Activated naive CD4-positive, alpha-beta T cell treated with anti-CD3 and anti-CD28 coated beads, Interleukin-2, amount 50 U/mL, for 16 hours (primary cell): ENCODE measurements at places on chromosomes 6 and 20.

GRCh38 chr6:113626475-113626874 lies 230.7 kb upstream of the MARCKS start:
- no peak for DNase-seq

- DNase-seq: no peak
These were observed 1.0 kb upstream of the XRN2 start for GRCh38 chr20:21301940-21302663.

DNA sequence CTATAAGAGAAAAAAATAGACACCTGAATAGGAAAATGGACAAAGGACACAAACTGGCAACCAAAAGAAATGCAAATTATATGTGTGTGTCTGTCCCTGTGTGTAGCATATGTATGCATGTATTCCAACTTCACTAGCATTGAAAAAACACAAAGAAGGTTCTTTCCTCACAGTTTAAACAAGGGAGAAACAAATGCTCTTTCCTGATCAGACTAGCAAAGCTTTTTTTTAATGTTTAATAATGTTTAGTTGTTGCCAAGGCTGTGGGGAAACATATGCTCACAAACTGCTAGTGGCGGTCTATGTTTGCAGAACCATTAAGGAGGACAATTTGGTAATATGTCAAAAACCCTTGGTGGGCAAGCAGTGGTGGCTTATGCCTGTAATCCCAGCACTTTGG lies 22.4 kb downstream of the SMLR1 start:
- no peak for DNase-seq

GRCh38 chr6:45439459-45439858 lies 61.7 kb upstream of the SUPT3H start:
- DNase-seq: no peak

- no peak for DNase-seq
These were observed 41.0 kb downstream of the STK35 start for GRCh38 chr20:2142649-2143048.

DNA sequence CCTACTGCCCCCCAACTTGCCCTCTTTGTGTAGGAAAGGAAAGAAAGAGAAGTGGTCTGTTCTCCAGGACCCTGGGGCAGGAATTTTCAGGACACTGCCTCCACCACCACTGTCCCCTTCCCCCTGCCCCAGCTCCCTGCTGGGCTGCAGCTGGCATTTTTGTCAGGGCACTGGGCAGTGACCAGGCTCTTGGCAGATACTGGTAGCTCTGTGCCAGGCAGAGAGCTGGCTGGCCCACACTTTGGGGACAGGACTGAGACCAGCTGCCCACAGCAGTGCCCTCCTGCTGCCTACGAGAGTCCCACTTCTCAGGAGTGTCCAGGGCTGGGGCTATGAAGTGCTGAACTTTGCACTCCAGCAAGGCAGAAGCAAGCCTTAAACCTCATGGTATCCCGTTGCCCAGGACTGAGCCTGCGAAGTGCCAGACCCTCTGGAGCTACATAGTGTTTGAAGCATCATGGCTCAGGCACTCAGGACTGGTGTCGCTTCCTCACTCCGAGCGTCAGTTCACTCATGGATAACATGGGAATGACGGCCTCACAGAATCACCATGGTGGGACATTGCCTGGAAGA lies 19.3 kb downstream of the SLC13A3 start:
- no peak for DNase-seq

- no peak for DNase-seq
These were observed 246.7 kb downstream of the FOXC1 start for GRCh38 chr6:1856381-1856780.

- no peak for DNase-seq
These were observed 25.2 kb upstream of the TLDC2 start for GRCh38 chr20:36850759-36851158.

DNA sequence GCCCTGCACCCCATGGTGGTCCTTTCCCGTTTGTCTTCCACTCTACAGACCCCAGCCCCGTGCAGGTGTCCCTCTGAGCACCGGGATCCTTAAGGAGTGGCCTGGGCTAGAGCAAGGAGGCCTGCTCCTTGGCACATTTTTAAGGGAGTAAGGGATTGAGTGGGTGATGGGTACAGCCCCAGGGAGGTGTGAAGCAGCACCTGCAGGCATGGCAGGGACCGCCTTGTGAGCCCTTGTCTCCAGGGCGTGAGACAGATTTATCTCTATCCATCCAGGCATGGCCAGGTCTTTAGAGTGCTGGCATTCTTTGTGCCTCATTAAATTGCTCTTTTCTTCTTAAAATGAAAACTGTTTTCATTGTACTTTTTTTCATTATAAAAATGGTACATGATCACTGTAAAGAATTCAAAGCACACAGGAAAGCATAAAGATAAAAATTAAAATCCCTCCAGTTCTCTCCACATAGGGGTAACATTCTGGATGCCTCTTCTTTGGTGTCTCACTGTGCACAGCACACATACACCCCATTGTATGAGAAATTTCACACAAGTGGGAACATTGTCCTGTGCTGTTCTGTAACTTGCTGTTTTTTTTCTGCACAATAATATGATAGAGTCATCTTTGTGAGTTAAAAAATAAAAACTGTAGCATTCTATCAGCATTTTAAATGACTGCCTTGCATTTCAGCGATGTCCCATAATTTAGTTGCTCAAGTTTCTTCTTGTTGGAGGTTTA lies 31.9 kb upstream of the ZNF831 start:
- no peak for DNase-seq

- no peak for DNase-seq
These were observed 112.4 kb downstream of the NRN1 start for GRCh38 chr6:5894357-5894756.

GRCh38 chr20:62567246-62568044 lies 74.9 kb upstream of the SLCO4A1 start:
- DNase-seq: no peak

DNA sequence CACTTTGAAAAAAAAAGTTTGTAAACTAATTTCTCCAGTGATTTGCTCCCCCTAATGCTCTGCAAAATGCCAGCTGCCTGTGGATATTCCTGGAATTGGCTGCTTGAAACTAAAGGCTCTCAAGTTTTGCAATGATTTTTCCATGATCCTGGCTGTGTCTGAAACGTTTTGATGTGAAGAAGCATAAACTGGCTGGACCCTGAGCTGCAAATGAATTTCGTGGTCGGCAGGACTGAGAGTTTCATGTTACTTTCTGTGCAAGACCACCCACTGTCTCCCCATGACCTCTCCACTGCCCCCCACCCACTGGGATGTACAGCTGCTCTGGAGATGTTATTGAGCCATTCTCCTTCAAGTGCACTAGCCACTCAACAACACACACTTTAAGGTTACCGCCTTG lies 171.3 kb upstream of the SSTR4 start:
- DNase-seq: no peak

DNA sequence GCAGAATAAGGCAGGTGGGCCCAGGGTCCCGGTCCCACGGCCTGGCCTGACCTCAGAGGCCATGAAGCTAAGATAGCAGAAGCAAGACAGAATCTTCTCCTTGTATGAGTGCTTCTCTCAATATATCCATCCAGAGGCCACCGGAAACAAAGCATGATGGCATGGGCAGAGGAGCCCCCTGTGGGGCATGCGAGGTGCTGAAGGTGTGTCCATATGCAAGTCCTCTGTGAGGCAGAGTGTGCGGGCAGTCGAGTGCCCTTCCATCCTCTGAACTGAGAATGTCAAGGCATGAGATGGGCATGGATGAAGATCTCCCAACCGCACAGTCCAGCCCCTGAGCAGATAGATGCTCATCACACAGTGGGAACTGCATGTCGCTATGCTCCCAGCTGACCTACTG lies 9.8 kb upstream of the GGTLC1 start:
- DNase-seq: no peak

GRCh38 chr6:73739096-73739495 lies 43.1 kb downstream of the CD109 start:
- no peak for DNase-seq

DNA sequence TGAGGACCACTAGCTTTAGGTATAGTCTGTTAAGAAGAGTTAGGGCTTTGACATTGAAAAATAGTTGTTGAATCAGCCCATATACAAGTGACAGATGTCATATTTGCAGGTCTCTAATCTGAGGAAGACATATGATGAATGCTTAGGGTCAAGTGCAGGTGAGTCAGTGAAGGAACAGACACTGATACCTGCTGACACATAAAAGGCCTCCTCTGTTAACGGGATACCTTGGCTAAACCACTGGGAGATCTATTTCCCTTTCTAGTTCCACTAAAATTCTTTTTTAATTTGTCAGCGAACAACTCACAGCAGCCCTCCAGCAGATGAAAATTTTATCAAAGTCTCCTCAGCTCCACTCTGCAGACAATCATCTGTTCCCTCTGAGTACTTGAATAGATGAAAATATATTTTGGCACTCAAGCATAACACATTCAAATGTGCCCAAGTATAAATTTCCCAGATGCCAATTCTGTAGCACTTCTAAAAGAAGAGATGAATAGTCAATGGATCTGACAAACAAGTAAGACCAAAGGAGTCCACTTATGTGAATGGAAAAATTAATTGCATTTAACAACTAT lies 154.0 kb downstream of the KIF16B start:
- no peak for DNase-seq

DNA sequence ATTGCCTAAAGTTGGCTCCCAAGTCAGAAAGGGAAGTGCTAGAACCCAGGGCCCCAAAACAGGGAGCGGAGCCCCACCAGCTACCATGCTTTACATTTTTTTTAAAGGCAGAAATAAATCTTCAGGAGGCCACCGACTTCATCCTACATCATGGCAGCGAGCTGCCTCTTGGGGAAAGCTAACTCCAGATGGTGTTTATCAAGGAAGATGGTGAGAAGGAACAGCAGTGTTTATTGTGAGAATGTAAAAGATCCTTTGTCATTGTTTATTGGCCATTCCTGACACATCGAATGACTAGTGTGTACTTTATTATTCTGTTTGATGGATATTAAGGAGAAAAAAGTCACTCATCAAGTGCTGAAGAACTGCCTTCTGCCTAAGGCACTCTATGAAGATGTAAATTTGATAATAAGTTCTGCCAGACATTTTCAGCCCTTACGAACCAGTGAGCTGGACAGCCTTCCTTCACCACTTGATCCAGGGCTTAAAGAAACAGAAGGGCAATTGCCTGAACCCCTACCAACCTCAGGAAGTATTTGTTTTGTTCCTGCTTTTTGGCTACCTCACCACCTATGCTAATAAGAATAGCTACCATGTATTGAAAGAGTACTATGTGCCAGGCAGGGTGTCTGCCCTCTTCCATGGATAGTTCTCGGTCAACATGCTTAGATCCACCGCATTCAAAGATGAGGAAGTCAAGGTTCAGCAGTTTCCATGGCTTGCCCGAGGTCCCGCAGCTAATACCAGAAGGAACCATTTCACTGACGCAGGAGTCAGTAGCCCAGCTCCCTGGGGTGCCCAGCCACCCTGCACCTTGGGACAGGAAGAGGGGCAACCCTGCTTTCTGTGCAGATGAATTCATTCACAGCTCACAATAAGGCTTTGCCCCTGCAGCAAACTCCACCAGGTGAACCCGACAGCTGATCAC lies 194.7 kb upstream of the RREB1 start:
- no peak for DNase-seq

- no peak for DNase-seq
These were observed 409.9 kb upstream of the SPTLC3 start for GRCh38 chr20:12598894-12599293.

DNA sequence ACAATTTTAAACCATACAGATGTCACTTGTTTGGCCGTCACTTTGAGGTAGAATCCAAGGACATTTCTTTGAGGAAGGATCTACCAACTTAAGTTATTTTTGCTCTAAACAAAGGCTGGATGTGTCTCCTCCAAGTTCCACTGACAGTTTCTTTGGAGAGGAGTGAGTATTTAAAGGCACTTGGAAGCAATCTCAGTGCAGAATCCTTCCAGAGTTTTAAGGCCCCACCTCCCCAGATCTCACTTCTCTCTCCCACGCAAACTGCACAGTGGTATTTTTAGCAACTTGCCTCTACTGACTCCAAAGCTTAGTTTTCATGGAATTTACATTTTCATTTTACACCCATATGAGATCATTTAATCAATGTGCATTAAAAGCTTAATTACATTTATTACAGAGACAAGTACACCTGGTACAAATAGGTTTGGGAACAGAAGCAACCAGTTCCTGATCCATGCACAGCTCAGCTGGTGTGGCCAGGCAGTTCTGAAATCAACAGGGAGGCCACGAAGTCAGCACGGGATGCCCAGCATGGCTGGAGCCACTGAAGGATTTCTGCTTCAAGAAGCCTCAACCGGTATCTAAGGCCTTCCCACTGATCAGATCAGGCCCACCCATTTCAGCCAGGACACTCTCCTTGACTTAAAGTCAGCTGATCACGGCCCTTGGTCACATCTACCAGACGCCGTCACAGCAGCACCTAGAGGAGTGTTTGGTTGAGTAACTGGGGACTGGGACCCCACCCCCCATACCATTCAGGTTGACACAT lies 109.8 kb downstream of the SYCP2 start:
- DNase-seq: no peak
